D341Med (cell line): ENCODE measurements at places on chromosomes 4 and X.

GRCh38 chr4:10054571-10055041 is 33.3 kb upstream of the SLC2A9 start:
- no peak for DNase-seq

- no peak for DNase-seq
These were observed 242.0 kb downstream of the BCOR start for GRCh38 chrX:39855748-39856129.

DNA sequence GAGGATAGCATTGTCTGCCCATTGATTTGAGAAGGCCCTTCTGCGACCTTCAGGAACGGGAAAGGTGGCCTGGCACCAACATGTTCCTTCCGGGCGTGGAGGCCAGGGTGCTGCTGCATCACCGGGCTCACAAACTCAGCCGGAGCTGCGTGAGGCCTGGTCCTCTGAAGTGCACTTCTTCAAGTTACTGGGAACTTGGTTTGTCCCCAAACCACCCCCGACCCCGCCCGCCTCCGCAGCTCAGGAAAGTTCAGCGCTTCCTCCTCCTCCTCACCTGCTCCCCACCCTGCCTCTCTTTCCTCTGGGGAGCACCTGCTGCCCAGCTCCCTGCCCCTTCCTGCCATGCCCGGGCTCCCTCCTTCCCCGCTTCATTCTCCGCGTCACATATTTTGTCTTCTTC is 116.0 kb upstream of the LRPAP1 start:
- no peak for DNase-seq

- DNase-seq = no peak
These were observed 25.6 kb upstream of the C4orf17 start for GRCh38 chr4:99485212-99485611.

DNA sequence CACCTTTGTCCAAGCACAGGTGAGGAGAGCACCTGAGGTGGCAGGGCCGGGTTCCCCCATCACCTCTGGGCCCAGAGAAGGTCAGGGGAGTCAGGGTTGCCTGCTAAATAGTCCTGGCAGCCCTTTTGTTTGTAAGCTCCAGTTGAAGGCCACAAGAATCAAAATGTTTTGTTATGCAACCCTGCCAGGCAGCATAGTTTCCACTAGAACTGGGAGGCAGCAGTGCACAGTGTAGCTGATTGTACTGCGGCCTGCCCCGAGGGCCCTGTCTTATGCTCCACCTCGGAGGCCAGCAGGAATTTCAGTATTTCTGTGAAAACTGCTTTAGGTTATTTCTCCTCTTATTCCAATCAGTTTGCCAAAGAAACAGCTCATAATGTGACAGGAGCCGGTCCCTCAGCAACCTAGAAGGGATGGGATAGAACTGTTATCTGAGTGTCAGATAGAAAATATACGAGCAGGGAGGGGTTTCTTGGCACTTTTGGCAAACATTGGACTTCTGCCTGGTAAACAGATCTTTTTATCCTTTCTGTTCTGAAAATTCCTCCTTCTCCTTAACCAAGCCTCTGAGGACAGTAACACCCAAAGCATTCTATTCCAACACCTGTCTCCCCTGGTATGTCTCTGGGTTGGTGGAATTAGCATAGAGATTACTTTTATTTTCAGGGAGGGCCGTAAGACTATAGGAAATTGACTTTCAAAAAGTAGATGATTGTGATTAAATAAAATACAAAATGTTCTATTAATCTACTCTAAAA is 93.6 kb downstream of the LNX1 start:
- DNase-seq = no peak

- no peak for DNase-seq
These were observed 185.7 kb upstream of the TBL1X start for GRCh38 chrX:9279234-9279544.

- DNase-seq = peak; percentile 9
These were observed 1.8 kb downstream of the UBQLN2 start for GRCh38 chrX:56564921-56565840.

DNA sequence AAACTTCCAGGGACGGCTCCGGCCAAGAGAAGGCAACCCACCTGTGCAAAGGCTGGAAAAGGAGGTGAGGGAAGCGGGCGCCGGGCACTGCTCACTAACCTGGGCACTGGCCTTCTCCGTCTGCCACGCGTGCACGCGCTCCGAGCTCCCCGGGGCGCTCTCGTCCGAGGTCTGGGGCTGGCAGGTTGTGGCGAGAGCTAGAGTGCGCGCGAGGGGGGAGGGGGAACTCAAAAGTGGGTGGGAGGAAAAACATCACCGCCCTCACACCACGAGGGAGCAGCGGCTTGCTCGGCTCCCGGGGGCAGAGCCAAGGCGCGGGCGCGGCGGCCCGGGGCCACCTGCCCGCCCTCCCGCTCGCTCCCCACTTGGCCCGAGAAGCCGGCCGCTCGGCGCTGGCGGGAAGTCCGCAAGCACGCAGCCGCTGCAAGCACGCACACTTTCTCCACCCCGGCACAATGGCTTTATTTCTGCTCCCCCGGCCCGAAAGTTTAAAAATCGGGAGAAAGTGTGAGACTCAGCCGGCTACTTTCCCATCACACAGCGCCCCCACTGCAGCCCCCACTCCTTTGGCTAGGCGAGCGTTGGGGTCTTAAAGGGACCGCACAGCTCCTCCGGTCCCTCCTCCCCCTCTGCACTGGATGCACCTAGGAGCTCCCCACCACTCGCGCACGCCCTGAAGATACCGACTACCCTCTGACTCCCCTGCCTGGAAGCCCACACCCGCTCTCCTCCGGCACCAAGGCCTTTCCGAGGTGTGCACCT is at the start of gene CHRDL1:
Gene CHRDL1 (minus strand): TSS at position 173 of the 762 bp plus-strand sequence. CDS start 3,636 bp downstream, outside the sequence.
- DNase-seq = peak; percentile 20

GRCh38 chr4:2243681-2244380 is 1.9 kb upstream of the HAUS3 start:
- peak; percentile 27 for DNase-seq

DNA sequence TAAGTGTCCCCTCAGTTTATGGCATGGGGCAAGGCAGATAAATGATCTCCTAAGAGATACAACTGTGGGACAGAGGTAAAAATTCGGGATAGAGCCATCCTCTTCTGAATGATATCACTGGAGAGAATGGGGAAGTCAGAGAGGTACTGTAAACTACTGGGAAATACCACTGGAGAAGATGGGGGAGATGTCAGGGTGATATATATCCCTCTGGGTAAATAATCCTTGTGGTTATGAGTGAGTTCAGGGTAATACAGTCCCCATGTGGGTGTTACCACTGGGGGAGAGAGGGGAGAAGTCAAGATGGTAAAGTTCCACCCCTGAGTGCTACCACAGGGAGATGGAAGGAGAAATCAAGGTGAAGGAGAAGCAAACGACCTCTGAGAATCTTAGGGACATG is 63.9 kb upstream of the ZNF81 start:
- no peak for DNase-seq

DNA sequence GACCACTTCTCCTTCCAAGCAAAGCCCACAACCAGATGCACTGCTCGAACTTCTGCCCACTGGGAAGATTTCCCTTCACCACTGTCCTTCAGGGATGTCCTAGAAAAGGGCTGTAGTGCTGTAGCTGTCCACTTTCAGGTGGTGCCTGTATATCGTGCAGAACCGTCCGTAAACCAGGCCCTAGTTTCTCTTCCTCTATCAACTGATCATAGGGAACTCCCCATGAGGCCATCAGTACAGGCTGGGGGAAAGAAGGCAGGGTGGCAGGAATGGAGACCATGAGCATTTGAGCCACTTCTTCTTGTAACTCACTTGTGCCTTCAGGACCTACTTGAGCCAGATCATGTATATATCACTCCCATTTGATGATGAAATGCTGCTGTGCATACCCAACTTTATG is 57.3 kb upstream of the FAM9B start:
- no peak for DNase-seq

DNA sequence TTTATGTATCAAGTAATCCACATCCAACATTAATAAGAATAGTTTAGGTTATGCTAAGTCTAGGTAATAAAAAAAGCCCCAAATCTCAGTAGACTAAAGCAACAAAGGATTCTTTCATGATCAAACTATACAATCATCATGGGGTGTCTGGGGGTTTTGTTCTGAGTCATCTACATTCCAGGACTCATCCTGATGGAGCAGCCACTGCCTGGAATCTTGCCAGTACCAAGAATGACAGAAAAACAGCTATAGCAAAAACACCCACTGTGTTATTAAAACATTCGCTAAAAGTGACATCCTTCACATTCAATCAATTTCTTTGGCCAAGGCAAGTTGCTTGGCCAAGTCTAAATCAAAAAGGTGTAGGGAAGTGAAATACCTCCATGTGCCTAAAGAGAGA is 3.9 kb upstream of the ARHGEF38 start:
- no peak for DNase-seq

DNA sequence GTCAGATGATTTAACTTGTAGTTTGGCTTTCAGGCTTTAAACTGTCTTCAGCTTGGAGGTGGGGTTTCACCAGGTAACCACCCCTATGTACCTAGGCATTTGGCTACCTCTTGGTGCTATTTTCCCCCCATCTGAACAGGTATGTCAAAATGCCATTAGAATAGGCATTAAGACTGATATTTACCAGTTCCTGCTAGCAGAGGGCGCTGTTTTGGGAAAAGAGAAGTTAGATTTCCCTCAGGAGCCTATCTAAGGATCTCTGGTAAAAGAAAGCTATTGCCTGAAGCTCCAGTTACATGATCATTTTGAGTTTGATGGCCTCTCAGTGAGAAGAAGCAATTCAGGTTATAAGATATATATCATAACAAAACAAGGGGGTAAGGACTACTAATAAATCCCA is 879.1 kb downstream of the SH3BGRL start:
- DNase-seq = no peak

- DNase-seq = no peak
These were observed 678.6 kb downstream of the IQCM start for GRCh38 chr4:149136951-149137620.

- no peak for DNase-seq
These were observed 28.3 kb upstream of the OPHN1 start for GRCh38 chrX:68461576-68461975.

GRCh38 chr4:5373327-5373726 is 322.0 kb downstream of the STK32B start:
- DNase-seq = no peak

GRCh38 chrX:350148-350533 is 31.5 kb upstream of the GTPBP6 start:
- DNase-seq = no peak

DNA sequence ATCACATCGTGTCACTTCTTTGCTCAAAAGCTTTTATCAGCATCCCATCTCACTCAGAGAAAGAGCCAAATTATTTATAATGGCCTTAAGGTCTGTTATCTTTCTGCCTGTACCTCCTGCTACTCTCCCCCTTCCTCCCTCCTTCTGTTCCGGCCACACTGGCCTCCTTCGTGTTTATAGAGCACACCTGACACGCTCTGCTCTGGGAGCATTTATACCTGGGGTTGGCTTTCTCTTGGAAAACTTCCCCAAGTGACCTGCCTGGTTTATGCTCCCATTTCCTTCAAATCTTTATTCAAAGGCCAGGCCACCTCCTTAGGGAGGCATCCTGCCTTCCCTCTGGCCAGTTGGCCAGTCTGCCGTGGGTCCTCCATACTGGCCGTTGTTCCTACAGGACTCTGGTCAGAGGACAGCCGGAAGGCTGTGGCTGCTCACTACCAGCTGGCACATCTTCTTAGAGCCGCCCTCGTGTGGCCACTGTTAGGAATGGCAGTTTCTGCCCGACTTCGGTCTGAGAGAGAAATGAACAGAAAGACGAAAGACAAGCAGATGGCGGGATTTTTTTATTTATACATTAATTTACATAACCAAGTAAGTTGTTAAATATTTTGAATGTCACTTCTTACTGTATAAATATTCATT is 80.2 kb upstream of the CBLL2 start:
- DNase-seq = peak; percentile 58

GRCh38 chrX:132958091-132958703 is at the start of gene HS6ST2:
HS6ST2 (minus strand) TSS chrX:132958629.
- DNase-seq = peak; percentile 66

- no peak for DNase-seq
These were observed 122.6 kb upstream of the VCX3B start for GRCh38 chrX:8341814-8342590.

DNA sequence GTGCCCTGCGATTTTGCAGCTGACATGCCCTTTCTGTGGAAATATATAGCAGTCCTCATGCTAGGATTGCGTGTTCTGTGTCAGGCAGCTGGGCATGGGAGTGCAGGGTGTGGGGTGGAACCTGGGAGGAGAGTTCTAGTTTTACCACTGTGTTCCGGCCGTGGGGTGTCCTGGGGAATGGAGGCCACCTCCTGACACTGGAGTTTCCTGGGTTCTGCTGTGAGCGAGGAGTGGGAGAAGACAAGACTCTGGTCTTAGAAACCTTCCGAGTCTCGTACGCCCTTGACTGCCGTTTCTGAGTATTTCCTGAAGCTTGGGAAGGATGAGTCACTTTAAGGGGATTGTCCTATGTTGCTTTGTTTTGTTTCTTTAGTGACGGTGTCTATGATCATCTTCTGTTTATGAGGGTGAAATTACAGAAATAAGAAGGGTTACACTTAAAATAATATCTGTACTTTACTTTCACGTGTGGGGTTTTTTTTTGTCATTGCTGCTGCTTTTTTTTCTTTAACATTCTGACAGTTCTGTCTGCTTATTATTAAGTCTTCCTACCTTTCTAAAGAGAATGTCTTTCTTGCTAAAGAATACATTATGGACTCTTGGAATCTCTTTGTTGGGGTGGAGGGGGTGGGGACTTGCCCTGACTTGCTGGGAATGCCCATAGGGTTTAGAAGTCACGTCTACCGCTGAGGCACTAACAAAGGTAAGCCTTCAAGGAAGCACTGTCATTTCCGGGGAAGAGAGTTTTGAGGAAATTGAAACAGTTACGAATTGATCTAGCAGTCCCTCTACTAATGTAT is 19.1 kb downstream of the CD99 start:
- no peak for DNase-seq

DNA sequence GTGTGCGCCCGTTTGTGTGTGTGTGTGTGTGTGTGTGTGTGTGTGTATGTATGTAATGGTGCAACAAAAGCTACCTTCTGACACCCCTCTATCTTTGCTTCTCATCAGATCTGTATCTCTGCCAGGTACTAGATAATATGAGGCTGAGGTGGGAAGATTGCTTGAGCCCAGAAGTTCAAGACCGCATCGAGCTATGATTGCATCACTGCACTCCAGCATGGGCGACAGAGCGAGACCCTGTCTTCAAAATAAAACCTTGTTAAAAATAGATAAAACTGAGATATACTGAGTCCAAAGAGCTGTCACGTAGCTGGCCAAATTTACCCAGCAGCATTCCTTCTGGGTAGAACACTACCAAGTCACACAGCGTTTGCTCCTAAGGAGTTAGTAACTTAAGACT is 18.4 kb downstream of the NLGN4X start:
- no peak for DNase-seq

- DNase-seq = no peak
These were observed 200.1 kb upstream of the PPARGC1A start for GRCh38 chr4:24089851-24090534.

DNA sequence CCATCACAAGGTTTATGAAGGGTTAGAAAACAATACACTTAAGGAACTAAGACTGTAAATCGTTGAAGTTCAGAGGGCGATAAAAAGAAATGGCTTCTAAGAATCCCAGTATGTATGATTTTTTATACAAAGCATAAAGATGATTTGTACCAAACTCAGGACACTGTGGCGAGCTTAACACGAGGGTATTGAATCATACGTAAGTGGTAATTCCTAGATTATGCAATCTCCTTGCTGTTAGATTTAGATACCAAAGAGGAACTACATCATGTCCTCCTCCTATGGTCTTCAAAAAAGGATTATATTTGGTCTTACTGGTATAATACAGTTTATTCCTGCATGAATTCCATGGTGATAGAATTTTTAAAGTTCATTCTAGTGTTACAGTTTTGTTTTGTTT is 23.9 kb downstream of the NFKB1 start:
- no peak for DNase-seq

- DNase-seq = no peak
These were observed 78.7 kb downstream of the MAGED4 start for GRCh38 chrX:52263417-52263816.

- DNase-seq = no peak
These were observed 151.5 kb downstream of the PDLIM5 start for GRCh38 chr4:94603170-94603747.
